Activated CD4-positive, alpha-beta T cell treated with anti-CD3 and anti-CD28 coated beads, Interleukin-2, Interleukin-6, amounts not matched to agents 100 ng/mL and 50 ng/mL, durations not matched to agents 16 hours and 8 hours (primary cell): ENCODE measurements at places on chromosomes 6 and 20.

GRCh38 chr20:37816726-37817125, 86.2 kb upstream of the VSTM2L start:
- DNase-seq: no peak

GRCh38 chr6:169406804-169407203, 153.2 kb upstream of the THBS2 start:
- DNase-seq: no peak

DNA sequence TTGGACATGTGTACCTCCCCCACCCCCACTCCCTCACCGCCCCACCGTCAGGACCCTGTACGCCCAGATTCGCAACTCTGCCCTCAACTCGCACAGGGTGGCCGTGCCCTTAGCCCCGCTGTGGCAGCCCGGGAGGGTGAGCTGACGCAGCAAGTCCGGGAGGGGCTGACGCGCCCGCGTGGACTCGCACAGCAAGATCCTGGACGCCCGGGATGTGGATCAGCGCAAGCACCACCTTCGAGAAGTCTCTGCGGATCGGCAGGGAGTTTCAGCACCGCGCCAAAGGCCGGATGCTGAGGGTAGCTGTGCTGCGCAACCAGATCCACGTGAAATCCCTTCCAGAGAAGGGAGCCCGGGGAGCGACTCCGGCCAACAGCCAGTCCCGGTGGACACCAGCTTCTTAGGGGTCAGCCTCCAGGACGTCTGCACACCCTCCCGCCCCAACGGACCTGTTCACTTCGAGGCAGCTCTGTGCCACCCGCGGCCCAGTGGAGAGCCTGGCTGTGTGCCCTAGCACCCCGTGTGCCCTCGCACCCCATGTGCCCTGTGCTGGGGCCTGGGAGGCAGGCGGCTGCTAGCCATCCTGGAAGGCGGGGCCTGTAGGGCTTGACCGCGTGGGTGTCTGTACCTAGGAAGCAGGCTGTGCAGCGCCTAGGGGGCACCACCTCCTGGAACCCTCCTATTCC, 6.7 kb upstream of the GJA10 start:
- DNase-seq: peak; percentile 17

- DNase-seq: no peak
These were observed 8.5 kb downstream of the RMND1 start for GRCh38 chr6:151443454-151443853.

DNA sequence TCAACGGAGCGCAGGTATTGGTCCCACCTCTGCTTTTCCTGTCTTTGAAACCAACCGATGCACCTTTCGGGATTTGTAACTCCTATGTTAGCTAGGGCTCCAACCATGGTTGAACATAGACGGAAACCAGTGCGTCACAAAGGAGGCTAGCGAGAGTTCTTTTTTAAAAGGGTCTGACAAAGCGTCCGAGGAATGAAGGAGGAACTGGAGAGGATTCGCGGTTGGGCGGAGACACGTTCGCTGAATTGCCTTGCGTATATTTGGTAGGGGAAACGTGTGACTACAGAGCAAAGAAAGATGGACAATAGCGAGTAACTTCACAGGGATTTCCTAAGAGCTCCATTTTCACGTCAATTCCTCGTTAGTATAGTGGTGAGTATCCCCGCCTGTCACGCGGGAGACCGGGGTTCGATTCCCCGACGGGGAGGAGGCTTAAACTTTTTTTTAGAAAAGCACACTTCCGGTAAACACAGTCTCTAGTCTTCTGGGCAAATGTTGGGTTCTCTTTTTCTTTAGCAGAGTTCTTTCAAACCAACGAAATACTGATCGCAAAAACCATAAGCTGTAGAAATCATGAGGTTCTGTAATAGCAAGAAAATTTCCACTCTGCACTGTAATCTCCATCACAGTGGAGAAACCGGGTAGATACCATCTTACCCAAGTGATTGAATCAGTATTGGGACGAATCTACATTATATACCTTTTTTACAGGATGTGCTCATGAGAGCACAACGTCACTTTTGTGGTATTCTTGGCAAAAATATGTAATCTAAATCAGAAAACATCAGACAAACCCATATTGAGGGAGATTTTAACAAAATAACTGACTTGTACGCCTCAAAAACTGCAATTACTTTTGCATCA, 6.6 kb upstream of the ZNF184 start:
- peak; percentile 91 for DNase-seq

GRCh38 chr6:67630146-67630545, 1004.9 kb upstream of the ADGRB3 start:
- no peak for DNase-seq

GRCh38 chr20:58512808-58513552, 2.2 kb downstream of the APCDD1L start:
- DNase-seq: no peak

DNA sequence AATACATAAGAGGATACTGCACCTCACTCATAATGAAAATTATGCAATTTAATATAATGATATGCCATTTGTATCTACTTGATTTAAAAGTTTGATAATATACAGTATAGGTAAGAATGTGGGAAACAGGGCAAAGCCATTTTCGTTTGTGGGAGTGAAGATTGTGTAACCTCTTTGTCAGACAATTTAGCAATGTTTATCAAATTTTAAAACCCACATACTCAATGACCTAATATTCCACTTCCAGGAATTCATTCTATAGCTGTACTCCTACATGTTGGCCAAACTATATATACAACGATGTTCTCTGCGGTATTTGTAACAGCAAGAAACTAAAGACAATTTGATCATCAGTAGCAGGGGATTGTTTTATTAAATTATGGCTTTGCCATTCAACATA, 17.8 kb upstream of the FKBP5 start:
- DNase-seq: no peak

DNA sequence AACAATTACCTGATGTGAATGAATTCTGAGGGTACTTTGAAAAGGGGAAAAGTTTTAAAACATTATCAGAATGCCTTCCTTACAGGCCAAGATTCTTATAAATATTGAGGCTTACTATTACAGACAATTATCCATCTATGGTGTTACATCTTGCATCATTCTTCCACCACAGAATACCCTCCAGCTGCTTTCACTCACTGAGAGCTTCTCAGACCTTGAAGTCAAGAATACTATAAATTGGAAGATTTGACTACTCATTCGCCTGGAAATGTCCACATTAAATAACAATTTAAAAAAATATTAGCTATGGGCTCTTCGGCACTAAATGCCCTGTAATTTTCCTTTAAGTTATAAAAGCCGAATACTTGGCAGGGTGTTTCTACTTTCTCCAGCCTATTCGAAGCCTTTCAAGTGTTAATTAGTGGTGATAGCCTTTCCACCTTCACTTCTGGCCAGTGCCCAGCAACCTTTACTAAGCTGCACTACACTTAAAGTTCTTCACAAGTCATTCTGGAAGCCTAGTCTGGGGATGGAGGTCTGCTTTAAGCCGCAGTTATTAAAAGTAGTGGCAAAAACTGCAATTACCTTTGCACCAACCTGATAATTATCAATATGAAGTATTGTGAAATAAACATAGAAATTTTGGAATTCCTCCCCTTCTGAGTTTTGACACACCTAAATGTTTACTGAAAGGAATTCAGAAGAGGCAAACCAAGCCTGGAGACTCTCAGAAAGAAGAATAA, 100.9 kb downstream of the BMP5 start:
- no peak for DNase-seq

GRCh38 chr6:53348371-53349208, at the start of gene ELOVL5:
Gene ELOVL5 (minus strand): TSS chr6:53348950. CDS start chr6:53295699, 53,251 bp downstream.
- peak; percentile 98 for DNase-seq

DNA sequence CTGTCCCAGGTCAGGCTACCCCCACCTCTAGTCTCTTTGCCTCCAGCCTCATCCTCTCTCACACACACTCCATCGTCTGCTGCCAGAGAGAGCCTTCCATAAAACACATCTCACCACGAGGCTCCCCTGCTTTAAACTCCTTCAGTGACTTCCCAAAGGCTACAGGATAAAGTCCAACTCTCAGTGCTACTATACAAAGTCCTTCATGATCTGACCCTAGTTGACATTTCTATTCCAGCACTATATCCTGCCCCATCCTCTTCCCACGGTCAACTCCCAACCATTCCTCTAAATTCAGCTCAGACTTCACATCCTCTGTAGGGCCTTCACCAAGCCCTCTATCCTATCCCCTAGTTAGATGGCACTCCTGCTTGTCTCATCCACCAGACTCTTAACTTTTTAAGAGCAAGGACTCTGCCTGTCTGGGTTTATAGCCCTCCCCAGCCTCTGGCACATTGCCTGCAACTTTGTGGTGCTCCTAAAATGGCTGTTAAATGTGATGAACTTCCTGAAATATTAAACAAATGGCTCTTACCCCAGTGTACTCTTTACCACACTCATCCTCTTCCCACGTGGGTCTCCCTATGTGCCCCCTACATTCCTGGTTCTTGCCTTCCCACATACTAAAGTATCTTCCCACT, 36.1 kb downstream of the KIF16B start:
- no peak for DNase-seq

DNA sequence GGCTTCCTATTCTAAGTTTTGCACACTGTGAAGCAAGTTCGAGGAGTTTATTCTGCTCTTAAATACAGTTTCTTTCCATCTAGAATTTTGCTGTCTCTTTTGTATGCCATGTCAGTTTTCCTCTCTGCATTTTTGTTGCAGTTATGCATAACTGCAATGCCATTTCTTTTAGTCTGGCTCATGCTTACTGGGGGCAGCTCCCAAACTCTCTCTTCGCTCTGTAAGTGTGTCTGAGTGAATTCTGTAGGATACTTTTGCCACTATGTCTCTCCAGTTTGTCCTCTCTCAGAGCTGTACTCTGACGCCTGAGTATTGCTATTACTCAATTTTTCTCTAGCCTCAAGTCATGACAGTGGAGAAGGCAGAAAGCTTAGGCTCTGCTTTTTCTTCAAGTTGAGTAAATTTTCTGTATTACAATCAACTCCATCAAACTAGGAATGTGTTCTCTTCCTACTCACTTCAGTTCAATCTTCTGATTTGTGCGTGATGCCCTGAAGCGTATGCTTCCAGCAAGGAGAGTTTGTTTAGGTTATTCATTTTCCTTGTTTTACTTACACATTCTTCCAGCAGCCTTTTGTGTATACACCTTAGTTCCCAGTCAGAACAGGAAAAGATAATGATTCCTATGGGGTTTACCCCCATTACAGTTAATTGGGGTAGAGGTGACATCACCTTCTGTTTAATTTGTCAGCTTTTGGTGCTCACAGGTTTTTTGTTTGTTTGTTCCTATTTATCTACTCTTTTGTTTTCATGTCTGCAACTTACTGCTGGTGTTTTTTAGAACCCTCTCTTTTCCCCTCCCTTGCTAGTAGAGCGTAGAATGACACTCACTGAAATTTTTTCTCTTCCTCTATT, 430.9 kb downstream of the BCKDHB start:
- DNase-seq: no peak

GRCh38 chr20:17762873-17763557, 63.2 kb downstream of the BANF2 start:
- no peak for DNase-seq

GRCh38 chr6:7979831-7980230, 69.2 kb upstream of the TXNDC5 start:
- no peak for DNase-seq

GRCh38 chr20:21161926-21162325, 36.0 kb downstream of the KIZ start:
- no peak for DNase-seq

- peak; percentile 54 for DNase-seq
These were observed 33.3 kb downstream of the GABRR2 start for GRCh38 chr6:89281779-89282246.

DNA sequence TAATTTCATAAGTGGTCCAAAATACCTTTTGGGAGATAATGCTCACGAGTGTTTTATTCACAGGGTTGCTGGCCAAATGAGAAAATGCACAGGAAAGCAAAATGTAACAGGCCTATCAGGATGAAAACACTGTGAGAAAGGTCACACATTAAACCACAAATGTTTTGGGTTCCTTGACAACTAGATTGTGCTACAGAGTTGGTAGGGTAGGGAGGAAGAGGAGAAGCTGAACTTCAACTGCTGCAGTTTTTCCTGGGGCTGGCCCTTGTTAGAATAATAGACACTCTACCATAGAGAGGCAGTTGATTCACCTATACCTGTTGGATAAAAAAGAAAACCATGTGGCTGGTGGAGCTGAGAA, 28.1 kb upstream of the PAQR8 start:
- DNase-seq: peak; percentile 14

- no peak for DNase-seq
These were observed 128.1 kb upstream of the DOK5 start for GRCh38 chr20:54347166-54347833.

DNA sequence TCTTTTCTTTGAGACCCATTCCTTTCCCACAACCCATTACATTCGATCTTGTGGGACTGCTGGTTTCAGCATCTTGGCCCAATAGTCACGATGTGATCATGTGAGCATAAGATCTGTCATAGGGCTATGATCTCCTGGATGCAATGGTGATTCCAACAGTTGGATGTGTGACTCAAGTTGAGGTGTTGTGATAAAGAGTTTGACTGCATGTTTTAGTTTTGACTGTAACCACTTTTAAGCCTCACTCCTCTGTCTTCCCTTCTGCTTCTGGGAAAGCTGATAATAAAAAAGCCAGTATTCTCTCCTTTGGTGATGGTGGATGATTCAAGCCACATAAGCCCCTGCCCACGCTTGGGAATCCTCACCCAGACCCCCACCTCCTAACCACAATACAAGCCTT, 117.0 kb upstream of the ASCC3 start:
- DNase-seq: no peak

GRCh38 chr6:166758136-166758704, 131.2 kb upstream of the RPS6KA2 start:
- DNase-seq: no peak

DNA sequence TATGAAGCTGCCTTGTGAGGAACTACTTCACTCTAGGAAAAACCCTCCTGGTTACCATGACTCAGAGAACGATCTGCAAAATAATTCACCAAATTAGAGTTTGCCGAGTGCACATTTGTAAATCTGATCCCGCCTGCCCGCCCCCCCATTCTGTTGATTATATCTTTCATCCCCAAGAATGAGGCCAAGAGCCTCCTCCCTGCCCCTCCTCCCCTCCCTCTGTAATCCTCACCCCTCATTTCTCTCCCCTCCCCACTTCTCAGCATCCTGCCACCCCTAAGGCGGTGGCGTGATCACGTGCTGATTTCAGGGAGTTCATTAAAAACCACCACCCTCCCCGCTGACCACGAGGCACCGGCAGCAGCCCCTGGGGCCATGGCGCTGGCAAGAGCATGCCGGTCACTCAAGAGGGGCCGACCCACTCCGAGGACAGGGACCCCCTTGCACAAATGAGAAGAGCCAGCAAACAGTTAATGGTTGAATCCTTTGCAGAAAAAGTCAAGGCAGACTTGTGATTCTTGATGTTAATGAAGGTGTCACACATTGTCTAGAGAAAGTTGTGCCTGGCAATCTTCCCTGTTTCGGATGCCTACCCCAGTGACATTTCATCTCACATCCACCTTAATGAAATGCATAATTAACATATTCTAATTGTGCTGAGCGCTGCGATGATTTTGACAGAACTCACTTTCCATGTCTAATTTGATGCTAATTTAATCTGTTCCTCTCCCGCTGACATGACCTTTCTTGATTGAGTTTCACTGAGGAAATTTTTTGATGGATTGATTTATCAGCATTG, 247.9 kb downstream of the ZNF217 start:
- DNase-seq: no peak

- DNase-seq: no peak
These were observed 61.4 kb downstream of the SCAND1 start for GRCh38 chr20:35892871-35893270.

GRCh38 chr6:145017516-145017915, 717.8 kb downstream of the EPM2A start:
- DNase-seq: peak; percentile 11
